ENCODE measurements at places on chromosomes 12 and 14. TPM values are rescaled to one million over a fixed set of nuclear protein-coding genes. Genes with fewer than 3 reads are reported as not detected.

DNA sequence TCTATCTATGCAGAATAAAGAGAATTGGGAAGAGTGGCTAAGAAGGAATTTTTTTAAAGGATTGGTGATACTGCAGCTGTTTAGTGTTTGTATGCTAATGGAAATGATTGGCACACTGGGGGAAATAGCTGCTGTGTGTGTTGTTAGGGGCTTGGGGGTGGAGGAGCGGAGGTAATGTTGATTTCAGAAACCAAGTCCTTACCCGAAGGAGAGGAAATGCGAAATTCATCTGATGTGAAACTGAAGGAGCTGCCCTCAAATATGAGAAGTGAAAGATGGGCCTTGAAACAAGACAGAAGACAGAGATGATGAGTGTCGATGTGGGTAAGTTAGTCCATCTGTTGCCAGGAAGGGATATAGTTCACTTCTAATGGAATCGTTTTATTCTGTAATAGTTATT lies 21.2 kb upstream of the RNASE12 start:
- no peaks in the 10 kb centered on the region for H3K4me1 ChIP-seq
- no peak for DNase-seq
- H3K4me3 ChIP-seq, result no peak overlapping the region
- H3K27me3 ChIP-seq, result no peaks in the 10 kb centered on the region
- H3K27ac ChIP-seq, result no peak overlapping the region

DNA sequence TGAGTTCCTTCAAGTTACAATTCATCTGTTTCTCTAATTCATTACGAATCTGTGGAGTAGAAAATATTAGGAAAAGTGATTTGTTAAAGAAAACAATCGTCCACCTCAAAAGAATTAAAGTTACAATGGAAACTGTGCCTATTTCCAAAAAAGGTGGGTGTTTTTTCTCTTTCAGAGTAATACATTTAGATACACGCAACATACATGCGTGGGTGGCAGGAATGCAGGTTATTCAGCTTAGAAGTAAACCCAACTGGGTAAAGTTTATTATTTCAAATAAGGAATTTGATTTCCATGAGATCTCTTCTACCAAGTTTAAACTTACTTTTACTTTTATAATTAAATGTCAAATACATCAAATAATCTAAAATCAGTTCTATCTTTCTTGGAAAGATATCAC lies 52.2 kb downstream of the SSH1 start:
- peaks cover 52% of the 10 kb centered on the region for H3K36me3 ChIP-seq
- H3K27me3 ChIP-seq, result no peaks in the 10 kb centered on the region
- peak; percentile 81 for DNase-seq
- H3K27ac ChIP-seq, result peak overlapping the region; percentile 96
- H3K4me3 ChIP-seq, result no peak overlapping the region

DNA sequence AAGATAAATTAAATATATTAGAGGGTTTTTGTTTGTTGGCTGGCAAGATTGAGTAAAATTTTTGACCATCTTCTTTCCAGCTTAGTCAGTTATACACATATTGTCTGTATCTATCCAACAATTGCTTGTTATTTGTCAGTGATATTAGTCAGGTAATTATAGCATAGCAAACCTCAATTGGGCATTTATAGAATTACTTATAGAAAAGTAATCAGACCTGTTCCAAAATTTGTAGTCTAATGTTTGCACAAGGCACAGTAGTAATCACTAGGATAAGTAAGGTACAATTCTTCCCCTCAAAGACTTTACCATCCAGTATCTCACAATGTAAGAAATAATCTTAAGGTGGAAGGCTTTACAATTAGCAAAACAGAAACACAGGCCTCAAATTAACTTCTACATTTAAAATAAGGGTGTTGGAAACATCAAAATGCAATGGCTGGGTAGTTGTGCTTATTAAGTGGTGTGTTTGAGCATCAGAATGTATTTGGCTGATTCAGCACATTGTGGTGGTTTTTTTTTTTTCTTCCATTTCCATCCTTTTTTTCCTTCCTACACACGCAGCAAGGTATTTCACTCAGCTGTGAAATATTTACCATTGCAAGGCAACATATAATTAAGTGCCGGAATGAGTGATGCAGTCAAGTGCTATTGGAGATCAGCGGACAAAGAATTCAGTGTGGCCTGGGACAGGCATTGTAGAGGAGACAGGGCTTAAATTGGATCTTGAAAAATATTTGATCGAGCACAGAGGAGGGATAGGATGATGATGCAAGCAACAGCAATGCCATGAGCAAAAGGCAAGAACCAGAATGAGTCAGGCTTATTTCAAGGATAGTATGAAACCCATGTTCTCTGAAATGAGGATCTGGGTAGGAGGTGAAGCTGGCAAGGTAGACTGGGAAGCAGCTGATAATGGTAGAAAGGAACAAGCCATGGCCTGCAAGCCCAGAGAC lies 178.2 kb downstream of the AKAP6 start:
- peak overlapping the region; percentile 59 for H3K27ac ChIP-seq
- no peaks in the 10 kb centered on the region for H3K27me3 ChIP-seq
- no peaks in the 10 kb centered on the region for H3K36me3 ChIP-seq
- no peak overlapping the region for H3K4me3 ChIP-seq
- peak; percentile 87 for DNase-seq

GRCh38 chr14:57979376-57980048 lies 113.6 kb upstream of the SLC35F4 start:
- no peaks in the 10 kb centered on the region for H3K4me1 ChIP-seq
- H3K27ac ChIP-seq, result no peak overlapping the region
- DNase-seq, result no peak
- no peaks in the 10 kb centered on the region for H3K36me3 ChIP-seq
- no peaks in the 10 kb centered on the region for H3K27me3 ChIP-seq
- no peak overlapping the region for H3K4me3 ChIP-seq

DNA sequence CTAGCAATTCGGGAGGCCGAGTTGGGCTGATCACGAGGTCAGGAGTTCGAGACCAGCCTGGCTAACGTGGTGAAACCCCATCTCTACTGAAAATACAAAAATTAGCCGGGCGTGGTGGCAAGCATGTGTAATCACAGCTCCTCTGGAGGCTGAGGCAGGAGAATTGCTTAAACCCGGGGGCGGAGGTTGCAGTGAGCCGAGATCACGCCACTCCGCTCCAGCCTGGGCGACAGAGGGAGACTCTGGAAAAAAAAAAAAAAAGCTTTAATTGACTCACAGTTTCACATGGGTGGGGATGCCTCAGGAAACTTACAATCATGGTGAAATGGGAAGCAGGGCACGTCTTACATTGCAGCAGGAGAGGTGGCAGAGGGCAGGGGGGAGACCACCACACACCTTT lies 30.6 kb upstream of the SLC2A3 start:
- H3K36me3 ChIP-seq, result no peaks in the 10 kb centered on the region
- DNase-seq, result peak; percentile 6
- H3K4me1 ChIP-seq, result peaks cover 9% of the 10 kb centered on the region

DNA sequence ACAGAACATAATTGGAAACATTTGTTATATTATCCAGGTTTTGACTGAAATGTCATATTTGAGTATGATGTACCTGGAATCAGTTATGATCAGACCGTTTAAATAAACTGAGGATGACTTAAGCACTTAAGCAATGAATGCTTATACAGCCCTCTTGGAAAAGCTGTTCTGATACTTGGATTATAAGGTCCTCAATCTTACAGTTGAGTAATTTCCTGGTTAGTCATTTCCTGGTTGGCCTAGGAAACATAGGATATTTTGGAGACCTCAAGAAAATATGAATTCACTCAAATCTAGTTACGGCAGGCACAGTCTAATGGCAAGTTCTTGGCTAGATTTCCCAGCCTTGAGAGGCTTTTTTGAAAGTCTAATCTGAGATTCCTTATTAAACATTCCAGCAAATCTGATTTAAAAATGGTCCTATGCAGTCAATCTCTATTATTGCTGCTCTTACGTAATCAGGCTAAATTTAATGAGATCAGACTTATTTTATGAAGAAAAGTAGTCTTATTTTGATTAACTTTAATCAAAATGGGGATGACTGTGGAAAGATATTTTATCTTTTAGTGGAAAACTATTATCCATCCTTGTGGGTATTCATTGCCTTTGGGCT lies 447.2 kb downstream of the SNAPC1 start:
- H3K4me1 ChIP-seq, result peaks cover 14% of the 10 kb centered on the region
- H3K4me3 ChIP-seq, result no peak overlapping the region
- no peaks in the 10 kb centered on the region for H3K36me3 ChIP-seq
- DNase-seq, result peak; percentile 87

DNA sequence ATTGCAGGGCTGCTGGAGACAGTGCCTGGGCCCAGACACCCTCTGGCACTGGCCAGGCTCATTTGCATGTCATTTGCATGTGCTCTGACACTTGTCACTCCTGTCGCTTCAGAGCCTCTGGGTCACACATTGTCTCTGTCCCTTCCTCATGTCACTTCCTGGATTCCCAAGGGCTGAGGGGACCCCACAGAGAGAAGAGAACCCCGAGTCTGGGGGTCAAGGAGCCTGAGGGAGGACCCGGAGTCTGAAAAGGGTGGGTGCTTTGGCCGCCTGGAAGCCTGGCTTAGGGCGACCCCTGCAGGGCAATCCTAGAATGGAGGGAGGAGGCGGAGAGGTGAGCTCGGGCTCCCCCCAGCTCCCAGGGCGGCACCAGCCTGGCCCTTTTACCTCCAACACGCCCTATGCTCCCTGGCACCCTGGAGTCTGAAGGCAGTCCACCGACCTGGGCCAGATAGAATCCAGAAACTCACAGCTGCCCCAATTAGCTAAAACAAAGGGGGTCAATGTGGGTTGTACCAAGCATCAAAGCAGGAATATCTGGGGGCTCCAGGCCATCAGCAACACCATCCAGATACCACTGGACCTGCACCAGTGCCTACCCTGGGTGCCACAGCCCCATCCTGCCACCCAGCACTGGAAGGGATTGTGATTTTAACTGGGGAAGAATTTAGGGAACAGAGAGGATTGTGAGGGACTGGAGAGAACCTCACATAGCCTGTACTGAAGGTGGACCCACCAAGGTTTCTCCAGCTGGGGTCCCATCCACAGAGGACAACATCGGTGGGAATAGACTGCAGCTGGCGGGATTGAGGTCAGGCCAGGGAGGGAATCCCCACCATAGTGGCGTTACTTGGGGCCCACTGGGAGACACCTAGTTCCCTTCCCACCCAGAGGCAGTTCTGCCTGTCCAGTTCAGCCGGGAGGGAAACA lies 21.8 kb upstream of the KRT78 start:
- H3K27ac ChIP-seq, result peak overlapping the region; percentile 62
- H3K27me3 ChIP-seq, result no peaks in the 10 kb centered on the region
- peaks cover 42% of the 10 kb centered on the region for H3K4me1 ChIP-seq
- DNase-seq, result no peak

DNA sequence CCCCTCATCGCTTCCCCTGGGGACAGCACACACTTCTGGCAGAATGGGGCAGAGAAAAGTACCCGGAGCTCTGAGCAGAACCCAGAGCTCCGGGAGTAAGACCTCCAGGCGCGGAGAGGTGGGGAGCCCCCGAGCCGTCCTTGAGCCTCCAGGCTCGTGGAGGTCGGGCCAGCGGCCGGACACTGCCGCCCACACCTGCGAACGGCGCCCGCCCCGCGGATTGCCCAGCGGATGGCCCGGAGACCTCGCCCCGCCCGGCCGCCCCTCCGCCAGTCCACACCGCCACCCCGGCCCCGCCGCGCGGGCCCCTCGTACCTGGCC lies 344 bp downstream of the SPTLC2 start:
- no peak for DNase-seq
- peaks cover 4% of the 10 kb centered on the region for H3K27me3 ChIP-seq
- H3K36me3 ChIP-seq, result no peaks in the 10 kb centered on the region
- H3K27ac ChIP-seq, result peak overlapping the region; percentile 77

GRCh38 chr14:39038542-39038941 lies 64.5 kb downstream of the SEC23A start:
- no peak overlapping the region for H3K27ac ChIP-seq
- H3K27me3 ChIP-seq, result no peaks in the 10 kb centered on the region
- no peaks in the 10 kb centered on the region for H3K4me1 ChIP-seq
- no peak overlapping the region for H3K4me3 ChIP-seq

GRCh38 chr12:63848450-63848849 lies 4.0 kb downstream of the SRGAP1 start:
- no peaks in the 10 kb centered on the region for H3K4me1 ChIP-seq
- no peaks in the 10 kb centered on the region for H3K36me3 ChIP-seq
- no peak for DNase-seq
- no peak overlapping the region for H3K4me3 ChIP-seq

- DNase-seq, result no peak
- H3K4me1 ChIP-seq, result peaks cover 29% of the 10 kb centered on the region
- no peaks in the 10 kb centered on the region for H3K36me3 ChIP-seq
- H3K4me3 ChIP-seq, result no peak overlapping the region
- H3K27ac ChIP-seq, result no peak overlapping the region
- no peaks in the 10 kb centered on the region for H3K27me3 ChIP-seq
Observed at GRCh38 chr12:116375278-116375842, 97.9 kb upstream of the MED13L start.

PRPH gene
- total RNA-seq, result not detected

LRRK2 gene
- 0.02 TPM for total RNA-seq

CLEC9A gene
- not detected for total RNA-seq

CBX5 gene
- 111 TPM for total RNA-seq

NKX2-1 gene
- not detected for total RNA-seq

NOS1 gene
- not detected for total RNA-seq

KRT72 gene
- not detected for total RNA-seq

CLEC1A gene
- total RNA-seq, result not detected
